ENCODE measurements at places on chromosomes 2 and 18.
A peak's percentile ranks its signal among the peaks of the same experiment; 100 is the strongest.

DNA sequence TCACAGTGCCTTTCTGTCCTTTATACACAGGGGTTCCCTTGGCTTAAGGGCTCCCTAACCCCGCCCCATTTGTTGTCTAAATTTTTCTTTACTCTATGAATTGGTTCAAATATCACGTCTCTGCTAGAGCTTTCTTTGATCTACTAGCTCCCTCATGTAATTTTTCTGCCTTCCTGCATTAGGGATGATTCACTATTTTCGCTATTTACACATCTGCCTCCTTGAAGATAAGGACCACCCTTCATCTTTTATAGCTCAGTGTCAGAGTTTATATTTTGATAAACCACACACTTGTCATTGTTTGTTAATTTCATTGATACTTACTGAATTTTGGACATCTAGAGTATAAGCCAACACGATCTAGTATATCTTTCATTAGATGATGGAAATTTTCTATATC lies 169.2 kb downstream of the LPIN1 start:
- no peak for DNase-seq

GRCh38 chr2:156385242-156385641 lies 50.9 kb upstream of the GPD2 start:
- no peak for DNase-seq

DNA sequence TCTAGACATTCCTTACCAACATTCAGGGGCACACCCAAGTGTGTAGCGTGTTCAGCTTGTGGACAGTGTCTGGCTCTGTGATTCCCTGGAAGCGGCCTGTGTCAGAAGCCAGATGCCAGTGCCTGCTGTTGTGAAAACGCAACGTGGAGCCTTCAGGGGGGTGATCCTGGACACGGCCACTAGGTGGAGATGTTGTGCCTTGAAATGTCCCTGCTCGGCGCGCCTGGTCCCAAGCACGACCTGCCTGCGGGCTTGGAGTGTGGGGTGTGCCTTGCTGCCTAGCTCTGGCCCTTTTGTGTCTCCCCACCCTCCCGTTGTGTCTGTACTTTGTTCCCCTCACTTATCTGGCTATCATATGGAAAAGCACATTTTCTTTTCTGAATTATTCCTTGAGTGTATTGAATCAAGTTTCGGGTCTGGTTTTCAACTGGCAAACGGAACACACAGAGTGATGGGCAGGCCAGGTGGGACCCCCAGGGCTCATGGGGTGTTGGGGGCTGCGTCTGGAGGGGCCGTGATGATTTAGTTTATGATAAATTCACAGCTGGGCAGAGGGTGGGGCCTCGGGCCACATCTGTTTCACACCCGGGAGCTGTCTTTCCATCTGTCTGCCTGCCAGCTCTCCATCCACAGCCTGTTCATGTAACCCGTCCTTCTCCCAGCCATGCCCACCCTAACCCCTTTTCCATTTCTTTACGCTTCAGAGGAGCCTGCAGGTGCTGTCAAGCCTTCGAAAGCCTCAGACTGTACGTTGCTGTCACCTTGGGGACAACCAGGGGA lies 95.5 kb downstream of the DYSF start:
- DNase-seq: peak; percentile 82

- peak; percentile 76 for DNase-seq
Observed at GRCh38 chr2:106159866-106160785, 34.0 kb downstream of the UXS1 start.

DNA sequence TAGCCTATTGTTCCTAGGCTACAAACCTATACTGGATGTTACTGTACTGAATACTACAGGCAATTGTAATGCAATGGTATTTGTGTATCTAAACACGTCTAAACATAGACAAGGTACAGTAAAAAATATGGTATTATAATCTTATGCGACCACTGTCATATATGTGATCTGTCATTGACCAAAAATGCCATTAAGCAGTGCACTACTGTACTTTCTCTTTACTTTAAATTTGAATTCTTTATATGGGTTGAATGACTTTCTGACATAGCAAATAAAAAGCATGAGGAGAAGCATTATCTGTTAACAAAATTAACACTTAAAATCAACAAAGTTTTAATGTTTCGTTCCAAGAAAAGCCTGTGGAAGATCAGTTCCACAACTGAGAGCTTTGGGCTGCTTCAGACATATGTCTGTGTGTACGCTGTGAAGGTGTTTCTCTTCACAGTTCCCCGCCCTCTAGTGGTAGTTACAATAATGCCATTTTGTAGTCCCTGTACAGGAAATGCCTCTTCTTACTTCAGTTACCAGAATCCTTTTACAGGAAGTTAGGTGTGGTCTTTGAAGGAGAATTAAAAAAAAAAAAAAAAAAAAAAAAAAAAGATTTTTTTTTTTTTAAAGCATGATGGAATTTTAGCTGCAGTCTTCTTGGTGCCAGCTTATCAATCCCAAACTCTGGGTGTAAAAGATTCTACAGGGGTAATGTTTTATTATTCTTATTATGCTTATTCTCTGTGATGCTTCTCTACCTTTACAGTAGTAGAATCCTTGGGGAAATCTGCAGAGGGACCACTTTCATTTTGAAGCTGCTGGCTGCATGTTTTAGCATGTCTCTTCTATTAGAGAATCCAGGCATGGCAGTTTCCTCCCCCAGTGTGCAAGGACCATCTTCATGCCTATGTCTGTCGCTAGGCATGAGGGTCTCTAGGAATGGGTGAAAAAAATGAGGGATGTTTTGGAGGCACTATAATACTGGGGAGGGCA lies 54.5 kb downstream of the SCN2A start:
- DNase-seq: peak; percentile 51

- DNase-seq: no peak
Observed at GRCh38 chr2:132581991-132582738, 87.8 kb downstream of the LYPD1 start.

DNA sequence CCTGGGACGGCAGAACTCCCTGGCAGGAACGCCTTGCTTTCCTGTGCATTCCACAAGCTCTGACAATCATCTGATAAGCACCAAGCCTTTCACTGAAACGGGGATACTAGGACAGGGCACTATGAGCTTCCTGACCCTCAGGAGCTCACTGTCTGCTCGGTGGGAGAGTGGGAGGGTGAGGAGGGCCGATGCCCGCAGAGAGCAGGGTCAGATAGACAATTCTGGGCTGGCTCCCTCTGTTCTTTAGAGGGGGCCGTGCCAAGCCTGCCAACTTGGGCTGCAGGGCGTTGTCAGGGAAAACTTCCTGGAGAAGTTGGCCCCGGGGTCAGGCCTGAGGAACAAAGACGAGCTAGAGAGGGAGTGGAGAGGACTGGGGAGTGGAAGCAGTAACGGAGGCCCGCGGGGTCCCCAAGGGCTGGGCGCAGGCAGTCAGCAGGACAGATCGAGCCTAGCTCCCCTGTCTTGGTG lies 82.0 kb downstream of the CTAGE1 start:
- no peak for DNase-seq

DNA sequence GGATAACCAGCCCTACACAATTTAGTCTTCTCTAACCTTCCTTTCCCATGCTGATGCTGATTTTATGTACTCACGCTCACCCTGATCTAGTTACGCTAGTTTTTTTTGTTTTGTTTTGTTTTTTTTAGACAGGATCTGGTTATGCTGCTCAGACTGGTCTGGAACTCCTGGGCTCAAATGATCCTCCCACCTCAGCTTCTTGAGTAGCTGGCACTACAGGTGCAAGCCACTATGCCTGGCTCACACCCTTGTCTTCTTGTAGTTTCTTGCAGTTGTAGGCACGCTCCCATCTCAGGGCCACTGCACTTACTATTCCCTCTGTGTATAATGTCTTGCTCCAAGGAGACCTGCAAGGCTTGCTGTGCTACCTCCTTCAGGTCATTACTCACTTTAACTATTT lies 6.2 kb downstream of the PELI1 start:
- no peak for DNase-seq

GRCh38 chr18:22188559-22189267 lies 19.3 kb downstream of the GATA6 start:
- no peak for DNase-seq

DNA sequence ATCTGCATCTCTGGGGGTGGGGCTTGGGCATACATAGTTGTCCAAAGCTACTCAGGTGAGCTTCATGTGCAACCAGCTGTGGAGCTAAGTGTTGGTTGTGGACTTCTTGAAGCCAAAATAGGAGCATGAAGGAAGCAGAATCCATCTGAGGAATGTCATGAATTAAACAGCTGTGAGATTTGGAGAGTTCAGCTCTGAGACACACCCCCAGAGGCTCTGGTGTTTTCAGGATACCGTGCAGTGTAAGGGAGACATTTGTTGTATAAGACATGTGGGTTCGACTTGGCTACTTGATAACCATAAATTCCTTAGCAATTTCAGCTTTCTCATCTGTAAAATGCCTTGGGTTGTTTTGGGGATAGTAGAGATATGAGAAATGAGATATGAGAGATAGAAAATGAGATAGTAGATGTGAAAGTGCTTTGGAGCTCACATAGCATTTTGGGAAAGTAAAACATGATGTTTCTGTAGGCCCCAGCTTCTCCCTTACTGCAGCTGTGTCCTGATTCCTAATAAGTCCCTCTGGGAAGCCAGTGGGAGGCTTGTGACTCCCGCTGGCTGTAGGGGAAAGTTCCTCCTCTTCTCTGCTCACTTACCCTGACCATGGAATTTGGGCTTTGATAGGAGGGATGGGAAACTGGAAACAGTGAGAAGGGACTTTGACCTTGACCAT lies 50.0 kb downstream of the DPYSL5 start:
- no peak for DNase-seq

GRCh38 chr2:224780106-224780505 lies 63.9 kb upstream of the CCDC195 start:
- DNase-seq: no peak

DNA sequence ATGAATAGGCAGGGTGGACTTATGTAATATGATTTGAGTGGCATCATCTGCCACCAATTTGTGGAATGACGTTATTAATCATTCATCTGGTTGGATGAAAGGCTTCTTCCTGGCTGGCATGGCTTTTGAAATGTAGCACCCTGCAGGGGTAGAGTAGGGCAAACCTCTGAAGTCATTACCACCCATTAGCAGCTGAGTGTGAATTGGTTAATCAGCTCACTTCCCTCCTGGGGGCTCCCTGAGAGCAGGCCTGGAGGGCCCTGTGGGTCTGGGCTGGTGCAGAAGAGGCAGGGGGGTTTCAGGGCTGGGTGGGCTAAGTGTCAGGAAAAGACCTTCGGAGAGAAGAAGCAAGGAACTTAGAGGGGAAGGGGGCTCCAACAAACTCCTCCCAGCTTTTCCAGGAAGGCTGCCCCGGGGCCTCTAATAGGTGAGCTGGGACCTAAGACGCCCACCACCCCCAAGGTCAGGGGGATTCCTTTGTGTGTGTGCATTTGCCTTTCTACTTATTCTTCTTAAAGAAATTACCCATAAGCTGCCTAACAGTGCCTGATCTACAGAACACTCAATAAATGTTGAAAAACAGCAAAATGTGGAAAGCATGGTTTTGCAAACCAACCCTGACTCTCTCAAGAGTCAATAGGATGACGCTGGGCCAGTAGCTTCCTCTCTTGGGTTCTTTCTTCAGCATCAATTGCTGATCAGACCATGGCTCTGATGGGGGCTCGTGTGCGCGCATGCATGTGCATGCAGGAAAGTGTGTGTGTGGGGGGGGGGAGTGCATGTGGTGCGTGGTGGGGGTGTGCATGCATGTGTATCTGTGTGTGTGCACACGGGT lies 49.7 kb upstream of the ZNF516 start:
- DNase-seq: no peak

DNA sequence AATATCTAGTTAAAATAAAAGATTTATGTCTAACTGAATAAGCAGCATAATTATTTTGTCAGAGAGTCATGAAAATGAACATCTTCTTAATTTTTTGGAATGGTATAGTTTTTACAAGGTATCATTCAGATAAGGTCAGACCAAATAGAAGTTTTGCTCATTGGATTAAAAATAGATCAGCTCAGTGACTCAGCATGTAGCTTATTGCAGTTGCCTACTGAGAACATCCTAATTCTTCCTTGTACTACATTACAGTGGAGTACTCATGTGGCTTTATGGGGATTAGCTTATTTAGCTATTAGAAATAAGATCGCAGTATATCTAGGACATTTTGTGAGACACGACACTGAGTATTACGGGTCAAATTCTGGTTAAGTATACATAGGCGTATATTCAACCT lies 38.2 kb upstream of the PPM1B start:
- no peak for DNase-seq

- no peak for DNase-seq
Observed at GRCh38 chr18:6004683-6005082, 109.4 kb upstream of the TMEM200C start.

DNA sequence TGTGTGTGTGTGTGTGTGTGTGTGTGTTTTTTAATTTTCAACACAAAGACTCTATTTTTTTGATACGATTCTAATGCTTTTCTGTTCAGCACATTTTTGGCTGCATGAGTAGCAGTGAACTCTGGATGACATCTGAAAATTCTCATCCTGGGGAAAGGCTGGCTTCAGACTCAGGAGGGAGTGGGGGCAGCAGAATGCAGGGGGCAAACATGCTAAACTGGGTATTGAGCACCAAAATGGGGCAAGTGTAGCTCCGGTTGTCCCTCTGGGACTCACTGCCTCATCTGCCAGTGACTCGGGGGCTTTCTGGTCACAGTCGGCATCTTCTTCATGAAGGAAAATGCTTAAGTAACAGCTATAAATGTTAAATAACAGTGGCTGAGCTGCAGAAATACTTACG lies 116.8 kb upstream of the PID1 start:
- no peak for DNase-seq

DNA sequence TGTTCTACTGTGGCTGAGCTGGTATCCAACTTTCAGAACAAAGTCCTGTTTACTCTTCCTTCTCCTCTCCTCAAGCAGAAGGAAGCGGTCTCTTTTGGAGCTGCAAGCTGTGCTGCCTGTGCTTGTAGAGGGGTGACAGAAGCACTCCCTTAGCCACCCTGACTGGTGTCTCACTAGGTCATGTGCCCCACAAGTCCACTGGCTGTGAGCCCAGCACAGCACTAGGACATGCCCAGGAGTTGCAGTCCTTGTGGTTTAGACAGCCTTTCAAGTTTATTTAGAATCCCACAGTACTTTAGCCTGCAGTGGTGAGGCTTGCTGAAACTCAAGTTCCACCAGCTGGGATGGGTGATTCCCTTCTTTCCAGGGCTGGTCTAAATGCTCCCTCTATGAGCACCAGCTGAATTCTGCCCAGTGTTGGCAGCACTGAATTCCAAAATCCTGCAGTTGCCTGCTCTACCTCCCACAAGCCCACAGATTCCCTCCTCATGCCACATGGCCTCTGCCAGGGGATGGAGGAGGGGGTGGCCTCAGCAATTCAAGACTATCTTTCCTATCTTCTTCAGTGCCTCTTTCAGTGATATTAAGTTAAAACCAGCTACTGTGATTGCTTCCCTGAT lies 61.2 kb downstream of the CCDC85A start:
- DNase-seq: no peak

DNA sequence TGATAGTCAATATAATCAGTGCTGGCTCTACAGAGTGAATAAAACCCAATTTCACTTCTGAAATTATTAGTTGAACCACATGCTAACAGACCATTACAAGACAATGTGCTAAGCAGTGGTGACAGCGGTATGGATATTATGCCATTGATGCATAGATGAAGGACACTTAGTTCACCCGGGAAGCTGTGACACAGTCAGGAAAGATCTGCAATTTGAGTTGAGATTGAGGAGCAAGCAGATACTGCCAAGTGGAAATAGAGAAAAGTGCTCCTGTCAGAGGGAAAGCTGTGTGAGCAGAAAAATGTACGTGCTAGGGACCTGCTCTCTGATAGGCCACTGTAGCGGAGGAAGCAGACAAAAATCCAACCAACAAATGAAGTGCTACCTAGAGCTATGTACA lies 529.5 kb upstream of the CDH2 start:
- DNase-seq: no peak

GRCh38 chr2:173990970-173991819 lies 26.0 kb upstream of the SP3 start:
- DNase-seq: no peak
